ENCODE measurements at places on chromosomes 1 and 21. TPM values are rescaled to one million over a fixed set of nuclear protein-coding genes. Genes with fewer than 3 reads are reported as not detected.

The AMY1B gene
- total RNA-seq: not detected

The LCE1C gene
- not detected for total RNA-seq

The RIPK4 gene
- 0.54 TPM for total RNA-seq

The TRNP1 gene
- 113 TPM for total RNA-seq

The SYT14 gene
- 0.19 TPM for total RNA-seq

The FAM151A gene
- not detected for total RNA-seq

The CXADR gene
- 4.4 TPM for total RNA-seq

The KRTAP19-1 gene
- total RNA-seq: not detected

The HES3 gene
- not detected for total RNA-seq

The KCNH1 gene
- not detected for total RNA-seq

The OR10J1 gene
- total RNA-seq: not detected

The SYT11 gene
- 5.1 TPM for total RNA-seq

The DMRTA2 gene
- not detected for total RNA-seq

The EFNA3 gene
- total RNA-seq: 1.8 TPM

The VWA5B1 gene
- total RNA-seq: not detected

All from cardiac ventricle fibroblast (primary cell).